ENCODE measurements at places on chromosomes 11 and 22.

DNA sequence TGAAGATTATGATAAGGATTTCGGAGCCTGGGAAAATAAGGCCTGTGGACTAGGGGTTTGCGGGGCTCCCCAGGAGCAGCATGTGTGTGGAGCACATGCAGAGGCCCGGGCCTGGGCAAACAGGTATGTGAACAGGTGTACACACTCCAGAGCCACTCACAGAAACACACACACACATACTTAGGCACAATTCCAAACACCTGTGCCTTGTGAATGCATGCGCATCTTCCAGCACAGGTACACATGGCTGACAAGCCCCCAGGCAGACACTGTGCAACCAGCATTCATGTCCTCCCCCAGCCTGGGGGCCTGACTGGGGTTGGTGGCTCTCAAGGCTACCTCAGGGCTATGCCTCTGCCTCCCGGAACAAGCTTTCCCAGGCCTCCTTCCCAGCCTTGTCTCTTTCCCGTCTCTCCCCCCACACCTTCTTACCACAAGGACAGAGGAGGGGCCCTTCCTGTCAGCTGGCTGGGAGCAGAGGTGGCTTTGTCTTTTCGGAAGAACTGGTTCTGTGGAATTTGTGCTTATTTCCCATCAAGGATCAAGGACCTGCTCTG lies 2.6 kb upstream of the P2RY6 start:
- H3K4me1 ChIP-seq, result peaks cover 14% of the 10 kb centered on the region
- H3K4me3 ChIP-seq, result no peak overlapping the region
- peaks cover 5% of the 10 kb centered on the region for H3K27me3 ChIP-seq
- no peak for DNase-seq

DNA sequence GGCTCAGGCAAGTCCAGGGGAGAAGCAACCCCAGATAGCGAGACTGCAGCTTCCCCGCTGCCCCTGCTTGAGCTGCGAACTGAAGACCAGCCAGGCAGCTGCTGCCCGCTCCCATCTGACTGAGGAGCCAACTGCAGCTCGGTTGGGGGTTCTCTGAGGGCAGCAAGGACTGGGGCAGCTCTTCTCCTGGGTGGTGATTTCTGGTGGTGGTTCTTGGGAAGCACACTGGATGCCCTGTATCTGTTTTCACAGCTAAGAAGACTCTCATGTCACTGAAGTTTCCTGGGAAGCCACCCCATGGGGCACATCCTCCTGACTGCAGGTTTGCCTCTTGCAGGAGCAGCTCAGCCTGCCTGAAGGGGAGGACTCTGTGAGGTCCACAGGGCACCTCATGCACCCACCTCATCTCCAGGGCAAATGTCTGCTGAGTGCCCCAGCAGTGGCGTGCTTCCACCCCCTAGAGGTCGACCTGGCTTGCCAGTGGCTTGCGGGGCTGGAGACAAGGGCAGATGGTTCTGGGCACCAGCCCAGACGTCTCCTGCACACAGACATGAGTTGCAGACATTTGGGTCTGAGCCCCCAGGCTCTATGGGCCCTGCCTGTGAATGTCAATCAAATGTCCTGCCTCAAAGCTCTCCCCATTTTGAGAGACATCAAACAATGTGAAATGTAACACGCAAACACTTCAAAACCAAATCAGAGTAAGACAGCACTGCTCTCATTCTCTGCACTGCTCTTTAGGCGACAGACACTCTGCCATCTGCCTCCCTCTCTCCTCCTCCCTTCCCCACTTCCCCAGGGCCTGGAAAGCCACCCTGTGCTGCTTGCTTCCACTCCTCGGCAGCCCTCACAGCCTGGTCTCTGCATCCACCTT lies 800.9 kb downstream of the BRD1 start:
- no peaks in the 10 kb centered on the region for H3K27me3 ChIP-seq
- no peaks in the 10 kb centered on the region for H3K4me1 ChIP-seq
- no peak overlapping the region for H3K27ac ChIP-seq
- no peaks in the 10 kb centered on the region for H3K36me3 ChIP-seq

DNA sequence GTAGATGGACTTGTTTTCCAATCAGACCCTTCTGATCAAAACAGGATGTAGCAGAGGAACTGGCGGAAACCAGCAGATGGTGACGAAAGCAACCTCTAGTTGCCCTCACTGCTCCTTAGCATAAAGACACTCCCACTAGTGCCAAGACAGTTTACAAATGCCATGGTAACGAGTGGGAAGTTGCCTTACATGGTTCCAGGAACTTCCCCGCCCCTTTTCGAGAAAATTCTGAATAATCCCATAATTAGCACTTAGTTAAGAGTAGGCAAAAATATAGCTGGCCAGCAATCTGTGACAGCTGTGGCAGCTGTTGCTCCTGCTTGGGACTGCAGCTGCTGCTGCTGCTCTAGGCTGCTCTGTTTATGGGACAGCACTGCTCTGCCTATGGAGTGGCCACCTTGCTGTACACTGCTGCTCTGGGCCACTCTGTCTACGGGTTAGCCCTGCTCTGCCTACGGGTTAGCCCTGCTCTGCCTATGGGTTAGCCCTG lies 33.4 kb upstream of the SORL1 start:
- DNase-seq, result no peak
- no peak overlapping the region for H3K27ac ChIP-seq
- no peaks in the 10 kb centered on the region for H3K36me3 ChIP-seq

DNA sequence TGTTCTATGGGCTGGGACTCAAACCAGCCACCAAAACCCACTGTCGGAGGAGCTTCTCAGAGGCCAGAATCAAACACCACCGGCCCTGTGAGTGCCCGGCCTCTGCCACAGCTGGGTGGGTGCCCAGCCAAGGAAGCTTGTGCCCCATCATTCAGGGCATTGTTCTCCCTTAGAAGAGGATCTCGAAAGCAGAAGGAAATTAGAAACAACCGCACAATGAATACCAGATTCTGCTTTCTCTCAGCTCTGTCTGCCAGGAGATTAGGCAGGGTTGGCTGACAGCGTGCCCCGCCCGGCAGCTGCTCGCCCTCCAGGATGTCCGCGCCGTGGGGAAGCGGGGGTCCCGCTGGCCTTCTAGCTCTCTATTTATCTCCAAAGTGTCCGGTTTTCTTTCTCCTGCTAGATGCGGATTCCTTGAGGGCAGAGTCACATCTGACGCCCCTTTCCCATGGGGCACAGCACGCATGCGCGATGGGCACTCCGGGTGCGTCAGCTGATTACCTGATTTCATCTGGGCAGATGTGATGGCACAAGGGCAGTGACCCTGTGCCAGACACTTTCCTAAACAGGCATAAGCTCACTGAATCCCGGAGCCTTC lies 25.5 kb downstream of the SCGB1A1 start:
- H3K27me3 ChIP-seq, result no peaks in the 10 kb centered on the region
- H3K4me1 ChIP-seq, result 0 out of 2 replicates have a peak, but pooled peaks cover 6% of the 10 kb centered on the region
- no peak overlapping the region for H3K27ac ChIP-seq
- no peak for DNase-seq
- H3K4me3 ChIP-seq, result no peak overlapping the region

- H3K36me3 ChIP-seq, result no peaks in the 10 kb centered on the region
- no peak overlapping the region for H3K27ac ChIP-seq
- no peaks in the 10 kb centered on the region for H3K4me1 ChIP-seq
These were observed 11.5 kb downstream of the STX3 start for GRCh38 chr11:59766542-59767224.

DNA sequence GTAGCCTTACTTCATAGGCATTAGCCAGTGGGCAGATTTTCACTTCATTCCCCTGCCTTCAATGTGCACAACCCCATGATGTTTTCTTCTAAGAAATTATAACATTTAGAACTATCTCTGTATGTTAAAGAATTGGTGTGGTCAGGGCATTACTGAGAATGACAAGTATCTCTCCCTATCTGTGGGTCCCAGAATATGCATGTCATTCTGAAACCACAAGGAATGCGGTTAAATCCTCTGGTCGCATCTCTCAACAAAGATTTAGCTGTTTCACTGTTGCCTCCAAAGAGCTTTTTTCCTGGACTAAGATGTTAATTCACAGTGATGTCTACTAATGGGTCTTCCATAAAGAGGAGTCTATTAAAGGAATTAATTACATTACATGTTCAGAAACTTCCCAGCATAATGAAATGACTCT lies 62.7 kb downstream of the LIF start:
- no peak overlapping the region for H3K4me3 ChIP-seq
- no peaks in the 10 kb centered on the region for H3K27me3 ChIP-seq
- H3K27ac ChIP-seq, result no peak overlapping the region
- no peak for DNase-seq
- H3K4me1 ChIP-seq, result no peaks in the 10 kb centered on the region

DNA sequence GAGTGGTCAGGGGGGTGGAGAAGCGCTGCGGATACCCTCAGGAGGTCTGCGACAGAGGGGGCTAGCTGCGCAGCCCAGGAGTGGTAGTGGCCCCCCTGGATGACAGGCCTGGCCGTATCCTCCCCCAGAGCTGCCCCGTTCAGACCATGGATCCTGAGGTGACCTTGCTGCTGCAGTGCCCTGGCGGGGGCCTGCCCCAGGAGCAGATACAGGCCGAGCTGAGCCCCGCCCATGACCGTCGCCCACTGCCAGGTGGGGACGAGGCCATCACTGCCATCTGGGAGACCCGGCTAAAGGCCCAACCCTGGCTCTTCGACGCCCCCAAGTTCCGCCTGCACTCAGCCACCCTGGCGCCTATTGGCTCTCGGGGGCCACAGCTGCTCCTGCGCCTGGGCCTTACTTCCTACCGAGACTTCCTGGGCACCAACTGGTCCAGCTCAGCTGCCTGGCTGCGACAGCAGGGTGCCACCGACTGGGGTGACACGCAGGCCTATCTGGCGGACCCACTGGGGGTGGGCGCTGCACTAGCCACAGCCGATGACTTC lies 505 bp downstream of the NUDT22 start:
- peak overlapping the region; percentile 87 for H3K4me3 ChIP-seq
- DNase-seq, result no peak
- peaks cover 14% of the 10 kb centered on the region for H3K4me1 ChIP-seq
- no peak overlapping the region for H3K27ac ChIP-seq
- H3K36me3 ChIP-seq, result 0 out of 2 replicates have a peak, but pooled peaks cover 3% of the 10 kb centered on the region

- H3K36me3 ChIP-seq, result no peaks in the 10 kb centered on the region
- H3K27ac ChIP-seq, result no peak overlapping the region
- H3K4me3 ChIP-seq, result no peak overlapping the region
- peaks cover 4% of the 10 kb centered on the region for H3K4me1 ChIP-seq
- no peak for DNase-seq
- no peaks in the 10 kb centered on the region for H3K27me3 ChIP-seq
These were observed 3.5 kb downstream of the ZP1 start for GRCh38 chr11:60870733-60871377.

GRCh38 chr11:12007769-12008737 lies at the start of gene DKK3:
TSS of gene DKK3 (minus strand) at chr11:12008626. CDS start at chr11:12008582, 44 bp downstream.
- DNase-seq, result peak; percentile 66
- peak within 1 kb of the TSS; percentile 80 for H3K4me3 ChIP-seq
- peaks cover 13% of the 10 kb centered on the region for H3K27me3 ChIP-seq
- no peaks in the 10 kb centered on the region for H3K36me3 ChIP-seq

DNA sequence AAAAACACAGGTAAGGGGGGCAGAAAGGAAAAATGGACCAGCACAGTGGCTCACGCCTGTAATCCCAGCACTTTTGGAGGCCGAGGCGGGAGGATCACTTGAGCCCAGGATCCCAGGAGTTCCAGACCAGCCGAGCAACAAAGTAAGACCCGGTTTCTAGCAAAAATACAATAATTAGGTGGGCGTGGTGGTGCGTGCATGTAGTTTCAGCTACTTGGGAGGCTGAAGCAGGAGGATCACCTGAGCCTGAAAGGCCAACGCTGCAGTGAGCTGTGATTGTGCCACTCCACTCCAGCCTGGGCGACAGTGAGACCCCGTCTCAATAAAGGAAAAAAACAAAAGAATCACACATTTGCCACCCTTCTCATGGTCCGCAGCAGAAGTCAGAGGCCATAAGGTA lies 519.4 kb downstream of the BRD1 start:
- H3K36me3 ChIP-seq, result no peaks in the 10 kb centered on the region
- no peak for DNase-seq
- no peak overlapping the region for H3K27ac ChIP-seq
- no peaks in the 10 kb centered on the region for H3K27me3 ChIP-seq
- H3K4me3 ChIP-seq, result no peak overlapping the region

GRCh38 chr11:114062272-114062671 lies 2.8 kb downstream of the ZBTB16 start:
- H3K4me3 ChIP-seq, result no peak overlapping the region
- peaks cover 12% of the 10 kb centered on the region for H3K4me1 ChIP-seq
- no peaks in the 10 kb centered on the region for H3K36me3 ChIP-seq
- no peak overlapping the region for H3K27ac ChIP-seq
- DNase-seq, result no peak
- peaks cover 75% of the 10 kb centered on the region for H3K27me3 ChIP-seq

DNA sequence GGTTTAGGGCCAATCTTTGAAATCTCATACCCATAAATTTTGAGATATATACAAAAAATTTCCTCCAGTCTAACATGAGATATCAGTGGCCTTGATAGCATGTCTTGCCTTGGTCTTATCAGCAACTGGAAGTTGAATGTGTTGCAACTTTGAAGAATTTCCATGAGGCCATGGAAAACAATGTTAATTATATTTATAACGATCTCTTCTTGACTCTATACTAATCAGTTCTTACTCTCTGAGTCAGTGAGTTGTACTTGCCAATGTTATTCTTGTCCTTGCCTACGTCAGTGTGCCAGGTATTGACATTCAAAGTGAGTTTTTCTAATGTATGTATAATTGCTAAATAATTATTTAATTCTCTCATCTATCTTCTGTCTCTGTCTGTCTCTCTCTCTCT lies 535.1 kb downstream of the KCNA4 start:
- H3K4me1 ChIP-seq, result no peaks in the 10 kb centered on the region
- H3K27ac ChIP-seq, result no peak overlapping the region
- no peak overlapping the region for H3K4me3 ChIP-seq
- DNase-seq, result no peak

DNA sequence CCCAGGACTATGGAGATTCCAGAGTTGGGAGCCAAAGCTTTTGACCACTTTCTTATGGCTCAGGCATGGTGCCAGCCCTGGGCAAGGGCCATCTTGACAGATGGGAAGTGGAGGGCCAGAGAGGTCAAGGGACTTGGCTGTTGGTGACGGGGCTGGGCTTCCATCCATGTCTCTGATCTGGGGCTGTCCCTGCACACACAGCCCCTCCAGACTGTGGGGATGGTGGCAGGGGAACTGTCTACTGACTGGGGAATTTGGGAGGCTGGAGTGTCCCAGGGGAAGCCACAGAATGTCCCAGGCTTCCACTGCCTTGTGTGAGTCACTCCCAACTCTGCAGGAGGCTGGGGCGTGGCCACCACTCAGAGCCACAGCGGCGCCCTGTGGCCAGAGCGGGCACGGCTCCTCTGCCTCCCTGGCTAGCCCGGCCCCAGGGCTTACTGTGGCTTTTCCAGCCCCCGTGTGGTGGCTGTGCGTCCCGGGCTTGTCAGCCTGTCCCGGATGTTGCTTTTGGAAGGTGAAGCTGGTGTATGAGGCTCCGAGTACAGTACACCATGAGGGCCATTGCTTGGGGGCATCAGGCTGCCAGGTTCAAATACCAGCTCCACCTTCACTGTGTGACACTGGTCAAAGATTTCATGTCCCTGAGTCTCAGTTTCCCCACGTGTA lies 19.6 kb downstream of the C22orf23 start:
- no peaks in the 10 kb centered on the region for H3K27me3 ChIP-seq
- H3K4me3 ChIP-seq, result no peak overlapping the region
- DNase-seq, result peak; percentile 98
- H3K27ac ChIP-seq, result no peak overlapping the region

GRCh38 chr11:78192911-78193351 lies 4.2 kb downstream of the USP35 start:
- peaks cover 5% of the 10 kb centered on the region for H3K4me1 ChIP-seq
- H3K4me3 ChIP-seq, result no peak overlapping the region
- H3K36me3 ChIP-seq, result no peaks in the 10 kb centered on the region
- H3K27me3 ChIP-seq, result 0 out of 2 replicates have a peak, but pooled peaks cover 4% of the 10 kb centered on the region

GRCh38 chr11:26904801-26905200 lies 89.1 kb upstream of the FIBIN start:
- H3K4me3 ChIP-seq, result no peak overlapping the region
- H3K27me3 ChIP-seq, result no peaks in the 10 kb centered on the region
- no peak for DNase-seq
- no peaks in the 10 kb centered on the region for H3K36me3 ChIP-seq

GRCh38 chr11:63738720-63739360 lies 29.7 kb downstream of the ZFTA start:
- H3K27ac ChIP-seq, result no peak overlapping the region
- no peak overlapping the region for H3K4me3 ChIP-seq
- H3K27me3 ChIP-seq, result no peaks in the 10 kb centered on the region
- no peaks in the 10 kb centered on the region for H3K36me3 ChIP-seq

Data from H1 (cell line).